H4 (cell line): ENCODE measurements at places on chromosomes 11 and 22.
A peak's percentile ranks its signal among the peaks of the same experiment; 100 is the strongest.

DNA sequence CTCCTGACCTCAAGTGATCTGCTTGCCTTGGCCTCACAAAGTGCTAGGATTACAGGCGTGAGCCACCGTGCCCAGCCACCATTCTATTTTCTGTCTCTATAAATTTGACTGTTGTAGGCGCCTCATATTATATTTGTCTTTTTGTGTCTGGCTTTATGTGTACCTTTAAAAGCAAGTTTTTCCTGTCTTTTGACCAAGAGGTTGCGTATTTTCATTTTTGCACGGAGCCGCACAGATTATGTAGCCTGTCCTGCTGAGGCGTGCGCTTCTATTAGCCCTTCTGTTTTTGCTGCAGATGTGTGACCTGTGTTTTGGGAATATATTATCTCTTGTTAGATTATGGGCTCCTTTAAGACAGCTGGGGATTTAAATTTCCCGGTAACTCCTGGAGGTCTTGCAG lies 40.4 kb upstream of the WEE1 start:
- no peak for DNase-seq

GRCh38 chr11:7655253-7656217 lies 17.8 kb downstream of the CYB5R2 start:
- no peak for DNase-seq

DNA sequence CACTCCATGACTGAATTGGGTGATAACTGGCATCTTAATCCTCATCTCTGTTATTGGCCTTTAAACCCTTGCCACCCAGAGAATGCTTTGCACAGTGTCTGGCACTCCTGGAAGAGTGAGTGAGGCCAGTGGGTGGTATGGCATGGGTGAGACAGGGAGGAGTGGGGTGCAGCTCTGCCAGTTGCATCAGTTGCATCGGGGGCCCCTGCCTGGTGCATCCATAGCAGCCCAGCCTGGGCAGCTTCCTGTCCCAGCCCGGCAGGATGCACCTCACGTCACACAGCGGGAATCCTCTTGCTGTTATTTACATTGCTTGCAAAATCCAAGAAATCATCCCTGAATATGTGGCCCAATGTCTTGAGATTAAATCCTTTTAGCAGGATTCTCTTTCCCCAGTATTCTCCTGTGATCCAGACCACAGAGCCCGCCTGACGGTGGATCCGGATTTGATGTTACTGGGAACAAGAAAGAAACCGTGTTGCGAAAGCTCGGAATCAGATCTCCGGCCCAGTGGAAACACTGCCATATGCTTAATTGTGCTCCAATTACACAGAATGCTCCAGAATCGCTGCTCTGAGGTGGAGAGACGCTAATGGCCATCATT lies 37.6 kb upstream of the MN1 start:
- no peak for DNase-seq

DNA sequence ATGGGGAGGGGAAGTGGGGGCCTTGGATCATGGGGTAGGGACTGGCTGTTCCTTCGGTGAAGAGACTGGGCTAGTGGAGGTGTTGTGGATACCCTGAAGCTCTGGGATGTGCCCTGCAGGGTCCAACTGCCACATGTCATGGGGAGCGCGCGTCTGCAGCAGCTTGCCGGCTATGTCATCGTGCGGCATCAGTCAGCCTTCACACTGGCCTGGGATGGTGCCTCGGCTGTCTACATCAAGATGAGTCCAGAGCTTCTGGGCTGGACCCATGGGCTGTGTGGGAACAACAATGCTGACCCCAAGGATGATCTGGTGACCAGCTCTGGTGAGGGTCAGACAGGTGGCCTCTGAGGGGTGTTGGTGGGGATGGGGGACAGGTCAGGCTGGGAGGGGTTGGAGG lies 9.9 kb downstream of the OTOG start:
- no peak for DNase-seq

DNA sequence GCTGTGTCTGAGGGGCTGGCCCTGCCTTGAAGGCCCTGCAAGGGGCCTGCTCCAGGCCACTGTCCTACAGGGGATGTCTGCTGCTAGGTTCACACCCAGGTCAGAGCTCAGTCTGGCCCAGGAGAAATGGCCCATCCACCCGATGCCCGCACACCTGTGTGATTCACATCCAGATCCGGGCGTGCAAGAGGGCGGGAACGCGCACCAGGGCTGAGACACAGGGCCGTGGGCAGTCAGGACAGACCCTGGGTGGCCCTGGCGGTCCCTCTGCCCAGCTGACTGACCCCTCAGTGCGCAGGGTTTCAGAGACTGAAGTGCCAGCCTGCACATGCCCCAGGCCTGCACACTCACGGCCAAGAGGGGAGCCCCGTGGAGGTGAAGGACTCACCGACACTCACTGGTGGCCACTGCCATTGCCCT lies 7.4 kb downstream of the TOLLIP start:
- DNase-seq: no peak

DNA sequence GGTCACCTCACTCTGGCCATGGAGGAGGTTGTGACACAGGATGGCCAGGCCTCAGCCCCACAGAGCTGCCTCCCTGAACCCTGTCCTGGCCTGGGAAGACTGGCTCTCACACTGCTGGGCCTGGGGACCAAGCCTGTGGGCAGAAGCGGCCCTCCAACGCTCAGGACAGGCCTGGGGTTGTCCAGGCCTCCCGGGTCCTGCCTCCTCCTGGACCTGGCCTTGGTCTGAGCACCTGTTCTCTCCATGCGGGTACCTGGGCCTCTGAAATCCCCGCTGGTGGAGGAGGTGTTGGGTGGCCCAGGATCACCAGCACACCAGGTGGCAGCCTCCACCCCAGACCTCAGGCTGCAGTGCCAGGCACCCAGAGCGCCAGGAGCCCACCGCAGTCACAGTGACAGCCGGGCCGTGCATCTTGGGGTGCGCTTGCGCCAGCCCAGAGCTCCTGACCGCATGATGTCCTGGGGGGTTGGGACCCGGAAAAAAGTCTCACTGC lies 16.1 kb upstream of the PIM3 start:
- no peak for DNase-seq

GRCh38 chr11:56750190-56750589 lies 1.7 kb upstream of the OR9G4 start:
- DNase-seq: no peak

DNA sequence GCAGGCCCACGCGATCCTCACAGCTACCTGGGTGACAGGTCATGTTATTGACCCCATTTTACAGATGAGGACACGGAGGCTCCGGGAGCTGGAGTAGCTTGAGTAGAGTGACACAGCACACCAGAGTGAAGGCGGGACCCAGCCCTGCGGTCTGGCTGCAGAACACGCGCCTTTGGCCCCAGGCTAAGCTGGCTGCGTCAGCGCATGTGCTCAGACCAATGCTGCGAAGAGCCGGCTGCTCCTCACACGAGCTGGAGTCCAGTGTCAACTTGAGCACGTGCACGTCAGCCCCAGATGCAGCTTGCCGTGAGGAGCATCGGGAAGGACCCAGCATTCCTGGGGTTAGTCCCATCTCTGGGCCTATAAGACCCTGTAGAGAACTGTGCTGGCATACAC lies 49.9 kb downstream of the SCUBE1 start:
- DNase-seq: peak; percentile 92

DNA sequence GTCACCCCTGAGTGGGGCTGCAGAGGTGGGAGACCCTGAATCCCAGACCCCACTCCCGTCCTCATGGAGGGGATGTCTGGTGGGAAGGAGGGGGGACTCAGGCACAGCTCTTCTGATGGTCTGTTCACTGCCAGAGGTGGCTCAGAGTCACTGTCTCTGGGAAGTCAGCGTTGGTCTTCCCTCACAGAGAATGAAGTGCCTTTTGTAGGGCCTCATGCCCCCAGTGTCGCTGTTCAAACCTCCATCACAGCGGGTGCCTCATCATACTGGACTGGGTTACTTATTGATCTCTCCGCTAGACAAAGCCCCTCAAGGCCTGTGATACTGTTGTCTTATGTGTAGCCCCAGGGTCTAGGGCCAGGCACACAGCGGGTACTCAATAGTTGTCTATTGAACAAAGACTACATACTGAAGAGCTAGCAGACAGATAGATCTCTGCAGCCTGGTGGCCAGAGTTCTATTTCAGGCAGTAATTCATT lies 41.3 kb downstream of the CD6 start:
- DNase-seq: no peak

GRCh38 chr11:75403037-75403436 lies 3.7 kb downstream of the RPS3 start:
- DNase-seq: no peak

- DNase-seq: peak; percentile 97
These were observed 23.9 kb upstream of the MICAL2 start for GRCh38 chr11:12086271-12087074.

DNA sequence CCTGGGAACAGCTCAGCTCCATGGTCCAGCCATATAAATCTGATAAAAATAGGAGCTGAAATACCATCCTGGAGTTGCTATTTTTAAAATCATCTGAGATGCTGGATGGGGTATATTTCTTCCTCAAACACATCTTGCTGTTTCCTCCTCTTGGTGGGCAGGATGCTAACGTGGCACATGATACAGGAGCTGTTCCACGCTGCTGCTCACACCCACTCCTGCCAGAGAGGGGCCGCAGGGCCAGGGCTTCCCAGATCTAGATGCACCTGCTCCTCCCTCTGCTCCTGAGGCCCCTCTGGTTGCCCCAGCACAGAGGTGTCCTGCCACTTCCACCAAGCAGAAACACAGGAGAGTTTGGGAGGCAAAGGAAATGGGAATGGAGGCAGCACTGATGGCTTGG lies 3.3 kb upstream of the ST3GAL4 start:
- no peak for DNase-seq

GRCh38 chr11:76208438-76209374 lies 2.4 kb upstream of the WNT11 start:
- no peak for DNase-seq
